ENCODE measurements at places on chromosomes 6 and 20.

DNA sequence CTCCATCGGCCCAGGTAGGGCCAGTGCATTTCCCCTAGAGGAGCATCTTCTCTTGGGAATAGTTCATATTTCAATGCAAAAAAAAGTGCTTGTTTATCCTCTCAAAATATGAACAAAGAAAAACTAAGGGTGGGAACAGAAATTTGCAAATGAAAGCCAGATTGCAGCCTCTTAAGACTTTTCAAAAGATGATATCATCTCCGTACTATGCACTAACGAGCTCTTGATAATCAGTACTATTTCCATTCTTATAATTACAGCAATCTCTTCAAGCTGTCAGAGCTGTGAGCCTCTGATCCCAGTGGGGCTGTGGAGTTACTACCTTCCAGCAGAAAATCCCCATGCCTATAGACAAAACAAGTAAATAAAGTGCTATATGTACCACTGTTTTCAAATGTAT lies 77.1 kb downstream of the SOD2 start:
- DNase-seq: no peak

DNA sequence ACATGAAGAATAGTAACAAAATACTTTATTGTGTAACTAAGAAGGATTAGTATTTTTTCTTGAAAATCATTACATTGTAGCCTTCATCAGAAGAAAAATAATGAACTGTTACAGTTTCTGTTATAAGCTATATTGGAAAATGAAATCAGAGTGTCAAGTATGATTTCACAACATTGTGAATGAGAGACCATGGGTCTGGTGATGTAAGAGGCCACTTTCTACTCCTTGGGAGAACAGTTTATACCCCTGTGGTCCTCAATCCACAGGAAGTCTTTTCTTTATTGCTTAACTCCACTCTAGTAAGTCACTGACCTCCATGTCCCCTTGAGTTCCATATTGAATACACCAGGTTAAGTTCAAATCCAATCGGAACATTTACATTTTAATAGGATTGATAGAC lies 218.7 kb upstream of the FERMT1 start:
- DNase-seq: no peak

DNA sequence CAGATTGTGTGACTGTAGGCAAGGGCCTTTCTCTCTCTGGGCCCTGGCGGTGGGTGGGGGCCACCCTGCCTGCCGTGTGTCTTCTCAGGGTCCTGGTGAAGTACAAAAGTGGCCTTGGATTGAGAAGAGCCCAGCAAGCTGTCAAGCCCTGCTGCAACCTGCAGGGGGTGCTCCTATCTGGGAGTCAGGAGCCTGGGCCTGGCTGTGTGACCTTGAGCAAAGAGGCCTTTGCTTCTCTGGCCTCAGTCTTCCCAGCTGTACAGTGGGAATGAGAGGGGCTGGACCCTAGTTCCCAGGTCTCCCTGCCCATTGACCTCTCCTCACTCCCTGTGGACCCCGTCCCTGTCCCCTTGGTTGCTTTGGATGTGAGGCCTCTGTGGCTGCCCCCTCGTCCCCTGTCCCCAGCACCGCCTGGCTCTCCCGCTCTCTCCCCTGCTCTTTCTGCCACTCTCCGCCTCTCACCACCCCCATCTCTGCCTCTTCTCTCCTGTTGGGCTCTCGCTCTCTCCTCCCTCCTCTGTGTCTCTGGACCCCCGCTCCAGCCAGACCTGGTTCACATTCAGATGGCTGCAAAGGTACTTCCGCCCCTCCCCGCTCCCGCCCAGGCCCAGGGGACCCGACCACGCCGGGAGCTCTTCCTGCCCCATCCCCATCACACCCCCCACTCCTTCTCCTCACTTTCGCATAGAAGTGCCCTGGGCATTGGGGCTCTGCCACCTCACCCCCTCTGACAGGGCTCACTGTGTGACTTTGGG lies 46.7 kb downstream of the SRC start:
- DNase-seq: peak; percentile 28

GRCh38 chr6:142833054-142833453 lies 111.9 kb downstream of the HIVEP2 start:
- peak; percentile 91 for DNase-seq

DNA sequence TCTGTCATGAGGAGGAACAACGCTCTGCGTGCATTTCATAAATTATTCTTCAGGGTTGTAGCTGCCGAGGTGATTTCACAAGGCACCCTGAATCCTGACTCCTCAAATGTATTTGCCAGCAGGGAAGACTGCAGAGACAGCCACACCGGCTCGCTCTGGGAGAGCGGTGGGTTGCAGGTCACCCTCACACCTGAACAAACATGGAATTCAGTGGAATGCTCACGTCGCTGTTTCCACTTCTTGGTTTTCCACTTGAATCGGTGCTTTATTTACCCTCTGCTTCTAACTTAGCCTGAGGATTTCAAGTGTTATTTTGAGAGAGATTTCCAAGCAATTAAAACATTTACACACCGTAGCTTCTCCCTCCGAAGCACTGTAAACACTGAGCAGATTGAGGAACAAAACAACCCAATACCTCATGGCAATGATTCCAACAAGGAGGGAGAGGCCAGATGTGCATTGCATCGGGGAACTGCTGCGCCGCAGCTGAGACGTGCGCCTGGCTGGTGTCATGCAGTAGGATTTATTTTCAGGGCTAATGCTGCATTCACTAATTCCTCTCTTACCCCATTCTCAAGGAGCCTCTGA lies 59.5 kb upstream of the GGTLC1 start:
- DNase-seq: peak; percentile 8

GRCh38 chr6:35727231-35727934 lies 9.4 kb upstream of the ARMC12 start:
- peak; percentile 43 for DNase-seq

GRCh38 chr6:35491558-35492257 lies 5.2 kb downstream of the TEAD3 start:
- no peak for DNase-seq

GRCh38 chr20:45189861-45190260 lies 15.2 kb downstream of the PI3 start:
- no peak for DNase-seq

DNA sequence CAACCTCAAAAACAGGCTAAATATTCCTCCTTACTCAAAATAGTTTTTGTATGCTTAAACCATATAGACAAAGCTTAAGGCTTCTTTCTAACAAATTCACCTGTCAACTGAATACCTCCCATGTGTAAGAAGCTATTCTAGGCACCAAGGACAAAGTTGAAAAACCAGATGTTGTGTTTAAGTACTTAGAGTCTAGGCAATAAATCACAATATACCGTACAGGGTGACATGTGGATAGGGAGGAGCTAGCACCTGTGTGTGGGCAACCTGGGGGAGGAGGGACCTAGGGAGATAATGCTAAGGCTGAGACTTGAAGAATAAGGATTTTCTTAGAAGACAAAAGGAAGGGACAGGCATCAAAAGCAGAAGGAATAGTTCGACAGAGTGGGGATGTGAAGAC lies 123.5 kb downstream of the LMBRD1 start:
- DNase-seq: no peak

- DNase-seq: no peak
Observed at GRCh38 chr6:164167873-164168405, 753.4 kb downstream of the QKI start.

- no peak for DNase-seq
Observed at GRCh38 chr6:13308332-13308731, 20.0 kb downstream of the TBC1D7 start.

GRCh38 chr20:19850198-19850533 lies 92.1 kb downstream of the RIN2 start:
- DNase-seq: no peak

- no peak for DNase-seq
Observed at GRCh38 chr20:46893877-46894578, 615 bp upstream of the EYA2 start.

GRCh38 chr6:80725156-80725930 lies 618.9 kb downstream of the BCKDHB start:
- DNase-seq: no peak

GRCh38 chr20:56400001-56400640 lies 7.7 kb downstream of the CSTF1 start:
- peak; percentile 65 for DNase-seq

DNA sequence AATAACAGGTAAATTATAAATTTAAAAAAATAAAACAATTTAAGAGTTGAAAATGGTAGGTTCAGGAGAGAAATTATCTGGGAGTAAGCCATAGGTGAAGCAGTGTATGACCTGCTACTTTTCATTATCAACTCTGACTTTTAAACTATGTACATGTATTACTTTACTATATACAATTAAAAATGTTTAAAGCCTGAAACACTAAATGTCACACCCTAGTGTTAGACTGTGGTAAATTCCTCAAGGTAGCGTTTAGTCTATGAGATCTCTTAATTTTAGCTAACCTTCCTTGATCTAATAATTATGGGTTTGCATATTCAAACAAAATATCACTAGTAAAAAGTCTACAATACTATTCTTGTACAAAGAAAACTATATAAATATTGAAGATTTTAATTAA lies 22.3 kb upstream of the TBC1D32 start:
- DNase-seq: no peak

- peak; percentile 86 for DNase-seq
Observed at GRCh38 chr6:37381579-37381978, 27.8 kb downstream of the RNF8 start.

DNA sequence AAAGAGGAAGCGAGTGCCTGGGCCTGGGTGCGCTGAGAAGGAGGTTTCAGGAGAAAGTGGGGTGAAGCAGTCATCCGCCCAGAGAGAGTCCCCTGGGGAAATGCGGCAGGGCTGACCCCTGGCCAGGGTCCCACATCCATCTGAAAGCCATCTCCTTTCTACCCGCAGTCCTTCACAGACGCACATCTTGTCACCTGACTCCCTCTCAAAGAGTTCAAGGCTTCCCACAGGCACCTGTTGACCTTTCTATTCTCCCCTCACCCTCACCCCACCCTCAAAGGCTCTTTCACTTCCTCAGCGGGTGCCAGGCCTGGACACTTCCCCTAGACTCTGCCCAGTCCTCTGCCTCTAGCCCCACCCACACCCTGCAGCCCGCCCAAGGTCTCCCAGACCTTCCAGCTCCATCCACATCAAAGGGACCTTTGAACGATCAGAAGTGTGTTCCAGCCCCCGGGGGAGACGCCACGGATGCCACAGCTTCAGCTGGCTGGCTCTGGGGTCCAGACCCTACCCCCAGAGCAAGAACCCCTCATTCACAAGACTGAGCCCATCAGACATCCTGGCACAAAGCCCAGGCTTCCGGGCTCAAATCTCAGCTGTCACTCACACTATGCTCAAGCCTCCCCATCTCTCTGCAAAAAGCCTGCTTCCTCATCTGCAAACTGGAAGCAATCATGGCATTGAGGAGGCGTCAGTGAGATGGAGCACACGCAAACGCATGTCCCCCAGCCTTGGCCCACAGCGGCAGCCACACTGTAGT lies 2.1 kb downstream of the CTSZ start:
- DNase-seq: peak; percentile 47

DNA sequence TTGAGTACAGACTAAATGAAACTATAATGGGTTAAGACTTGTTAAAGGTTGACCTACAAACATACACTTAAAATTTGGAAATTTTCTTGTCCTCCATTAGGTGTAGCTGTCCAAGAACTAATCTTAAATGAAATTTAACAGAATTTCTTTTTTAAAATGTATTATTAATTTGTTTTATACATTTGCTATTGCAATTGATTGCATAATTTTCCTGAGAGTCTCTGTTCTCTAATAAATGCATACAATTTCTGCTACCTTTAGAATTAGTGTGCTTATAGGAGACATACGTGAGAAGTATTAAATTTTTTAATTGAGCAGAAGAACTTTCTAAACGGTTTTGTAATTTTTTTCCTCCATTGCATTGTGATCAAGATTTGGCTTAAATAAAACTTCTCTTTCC lies 1.5 kb downstream of the FAM135A start:
- no peak for DNase-seq

DNA sequence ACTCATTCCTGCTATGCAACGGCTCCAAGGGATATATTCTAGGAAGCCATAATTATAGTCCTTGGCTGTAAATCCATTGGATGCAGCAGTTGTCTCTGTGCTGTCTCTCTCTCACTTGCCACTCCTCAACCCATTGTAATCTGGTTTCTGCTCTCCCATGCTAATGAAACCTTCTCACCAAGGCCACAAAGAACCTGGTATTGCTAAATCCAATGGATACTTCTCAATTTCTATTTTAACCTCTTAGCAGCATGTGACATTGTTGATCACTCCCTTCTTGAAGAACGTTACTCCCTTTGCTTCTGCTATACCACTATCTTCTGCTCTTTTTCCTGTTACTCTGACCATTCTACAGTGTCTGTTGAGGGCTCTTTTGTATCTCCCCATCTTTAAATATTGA lies 39.8 kb upstream of the GCLC start:
- no peak for DNase-seq

DNA sequence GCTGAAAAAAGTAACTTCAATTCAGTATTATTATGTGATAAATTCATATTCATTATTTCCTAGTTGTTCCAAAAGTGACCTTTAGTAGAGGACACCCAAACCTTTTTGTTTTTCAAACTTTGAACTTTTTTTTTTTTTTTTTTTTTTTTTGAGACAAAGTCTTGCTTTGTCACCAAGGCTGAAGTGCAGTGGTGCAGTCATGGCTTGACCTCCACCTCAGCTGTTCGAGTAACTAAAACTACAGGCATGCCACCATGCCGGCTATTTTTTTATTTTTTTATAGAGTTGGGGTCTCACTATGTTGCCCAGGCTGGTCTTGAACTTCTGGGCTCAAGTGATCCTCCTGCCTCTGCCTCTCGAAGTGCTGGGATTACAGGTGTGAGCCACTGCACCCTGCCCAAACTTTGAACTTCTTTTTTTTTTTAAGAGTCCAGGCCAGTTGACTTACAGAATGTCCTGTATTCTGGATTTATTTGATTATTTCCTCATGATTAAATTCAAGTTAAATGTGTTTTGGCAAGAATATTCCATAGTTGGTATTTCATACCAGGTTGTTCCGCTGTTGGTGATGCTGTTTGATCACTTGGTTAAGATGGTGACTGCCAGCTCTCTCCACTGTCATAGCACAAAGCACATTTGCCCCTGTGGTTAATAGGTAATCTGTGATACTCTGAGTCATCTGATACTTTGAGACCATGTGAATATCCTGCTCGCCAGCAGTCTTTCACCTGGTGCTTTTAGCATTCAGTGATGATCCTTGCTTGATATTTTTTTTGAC lies 48.0 kb downstream of the VAPB start:
- peak; percentile 87 for DNase-seq

DNA sequence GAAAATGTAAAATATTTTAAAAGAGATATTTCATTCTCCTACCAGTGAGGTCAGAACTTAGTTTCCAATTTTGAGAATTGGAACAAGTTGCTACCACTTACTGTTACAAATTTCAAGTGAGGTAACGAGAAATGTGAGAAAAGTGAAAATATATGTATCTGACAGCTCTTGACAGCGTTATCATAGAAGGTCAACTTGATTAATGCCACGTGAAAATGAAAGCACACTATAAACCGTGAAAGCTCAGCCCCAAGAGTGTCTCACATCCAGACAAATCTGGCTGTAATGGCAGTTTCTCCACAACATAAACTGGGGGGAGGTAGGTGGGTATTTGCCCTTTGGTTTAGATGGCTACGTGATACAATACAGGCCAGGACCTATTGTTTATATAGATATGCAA lies 13.9 kb downstream of the HDGFL1 start:
- DNase-seq: no peak

GRCh38 chr20:38520261-38520660 lies 47.6 kb downstream of the RALGAPB start:
- DNase-seq: no peak

GRCh38 chr6:134614606-134615485 lies 296.9 kb upstream of the SGK1 start:
- no peak for DNase-seq

GRCh38 chr6:84018453-84019061 lies 15.0 kb upstream of the MRAP2 start:
- DNase-seq: peak; percentile 80

- peak; percentile 16 for DNase-seq
Observed at GRCh38 chr6:122400121-122400450, 634 bp downstream of the HSF2 start.
